Peyer's patch (tissue), 4 donors: ENCODE measurements at places on chromosomes 12 and 14. TPM values are rescaled to one million over a fixed set of nuclear protein-coding genes. Genes with fewer than 3 reads are reported as not detected.

Gene KRT79
- total RNA-seq = not detected

Gene EIF5
- 176 TPM for total RNA-seq

Gene CFAP54
- total RNA-seq = not detected

Gene SERPINA4
- not detected for total RNA-seq

Gene DPY19L2
- total RNA-seq = 0.35 TPM

Gene ZDHHC22
- 0.57 TPM for total RNA-seq

Gene CAPS2
- total RNA-seq = 11.6 TPM

GRCh38 chr12:74482115-74482514, 55.5 kb upstream of the ATXN7L3B start:
- no peaks in the 10 kb centered on the region for H3K27me3 ChIP-seq
- H3K27ac ChIP-seq = no peak overlapping the region
- no peaks in the 10 kb centered on the region for H3K36me3 ChIP-seq
- no peaks in the 10 kb centered on the region for H3K4me1 ChIP-seq
- no peak overlapping the region for H3K4me3 ChIP-seq
- DNase-seq = no peak

DNA sequence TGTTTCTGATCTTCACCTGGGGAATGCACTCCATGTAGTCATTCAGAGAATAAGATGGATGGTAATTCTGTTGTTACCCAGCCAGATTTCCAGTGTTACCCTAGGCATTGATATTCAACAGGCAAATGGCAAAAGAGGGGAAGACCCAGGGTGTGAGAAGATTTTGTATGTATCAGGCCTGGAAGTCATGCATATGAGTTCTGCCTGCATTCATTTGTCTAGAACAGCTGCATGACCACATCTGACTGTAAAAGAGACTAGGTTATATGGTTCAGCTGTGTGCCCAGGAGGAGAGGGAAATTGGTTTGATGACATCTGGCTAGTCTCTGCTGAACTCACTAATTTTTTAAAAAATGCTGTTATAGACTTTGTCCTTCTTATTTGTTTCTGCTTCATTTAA, 224.9 kb downstream of the NAV3 start:
- H3K27ac ChIP-seq = no peak overlapping the region
- no peaks in the 10 kb centered on the region for H3K27me3 ChIP-seq
- no peaks in the 10 kb centered on the region for H3K4me1 ChIP-seq

DNA sequence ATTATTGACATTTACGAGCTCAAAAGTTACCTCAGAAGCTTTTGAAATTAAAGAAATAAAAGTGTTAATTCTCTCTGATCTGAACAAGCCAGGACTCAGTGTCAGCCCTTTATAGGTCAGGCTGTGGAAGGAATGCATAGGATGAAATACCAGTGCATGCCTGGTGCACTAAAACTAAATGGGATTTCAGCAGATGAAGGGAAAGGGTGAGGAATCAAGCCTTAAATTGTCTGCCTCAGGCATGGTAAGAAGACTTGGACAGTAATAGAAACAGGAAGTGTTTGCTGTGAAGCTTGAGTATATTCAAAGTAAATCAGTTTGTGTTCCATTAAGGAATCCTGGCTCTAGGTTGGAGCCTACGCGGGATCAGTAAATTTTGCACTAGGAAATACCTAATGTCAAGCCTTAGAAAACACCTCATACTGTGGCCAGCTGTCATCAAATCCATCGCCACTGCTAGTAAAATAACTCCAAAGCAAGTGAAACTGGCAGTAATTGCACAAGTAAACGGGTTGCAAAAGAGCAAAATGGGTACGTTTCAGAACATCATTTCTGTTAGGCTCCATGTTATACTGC, 76.3 kb downstream of the PDE3A start:
- no peaks in the 10 kb centered on the region for H3K27me3 ChIP-seq
- no peak overlapping the region for H3K4me3 ChIP-seq
- H3K36me3 ChIP-seq = no peaks in the 10 kb centered on the region
- DNase-seq = no peak

- no peaks in the 10 kb centered on the region for H3K4me1 ChIP-seq
- DNase-seq = no peak
- H3K4me3 ChIP-seq = no peak overlapping the region
- no peak overlapping the region for H3K27ac ChIP-seq
Observed at GRCh38 chr12:124240493-124240892, 54.4 kb upstream of the RFLNA start.

- no peaks in the 10 kb centered on the region for H3K27me3 ChIP-seq
- no peak overlapping the region for H3K27ac ChIP-seq
- no peaks in the 10 kb centered on the region for H3K4me1 ChIP-seq
- no peaks in the 10 kb centered on the region for H3K36me3 ChIP-seq
- peak overlapping the region; percentile 66 for H3K4me3 ChIP-seq
- DNase-seq = no peak
Observed at GRCh38 chr14:52551205-52551604, 1.1 kb downstream of the TXNDC16 start.

DNA sequence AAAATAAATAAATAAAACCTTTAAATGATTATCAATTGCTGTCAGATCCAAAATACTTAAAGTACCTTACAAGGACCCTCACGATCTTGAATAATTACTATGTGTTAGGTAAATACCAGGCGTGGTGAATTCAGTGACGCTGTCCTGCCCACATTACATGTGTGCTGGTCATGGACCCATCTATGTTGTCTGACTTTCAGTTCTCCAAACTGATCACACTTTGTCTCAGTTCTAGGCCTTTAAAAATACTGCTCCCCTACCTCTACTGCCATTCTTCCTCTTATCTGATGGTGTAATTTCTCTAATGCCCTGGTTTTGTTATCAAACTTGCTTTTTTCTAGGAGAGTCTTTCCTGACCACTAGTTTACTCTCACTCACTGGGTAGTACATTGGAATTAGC, 520.7 kb downstream of the TRHDE start:
- no peak overlapping the region for H3K4me3 ChIP-seq
- H3K4me1 ChIP-seq = no peaks in the 10 kb centered on the region
- no peak for DNase-seq
- H3K36me3 ChIP-seq = no peaks in the 10 kb centered on the region
- H3K27me3 ChIP-seq = no peaks in the 10 kb centered on the region

DNA sequence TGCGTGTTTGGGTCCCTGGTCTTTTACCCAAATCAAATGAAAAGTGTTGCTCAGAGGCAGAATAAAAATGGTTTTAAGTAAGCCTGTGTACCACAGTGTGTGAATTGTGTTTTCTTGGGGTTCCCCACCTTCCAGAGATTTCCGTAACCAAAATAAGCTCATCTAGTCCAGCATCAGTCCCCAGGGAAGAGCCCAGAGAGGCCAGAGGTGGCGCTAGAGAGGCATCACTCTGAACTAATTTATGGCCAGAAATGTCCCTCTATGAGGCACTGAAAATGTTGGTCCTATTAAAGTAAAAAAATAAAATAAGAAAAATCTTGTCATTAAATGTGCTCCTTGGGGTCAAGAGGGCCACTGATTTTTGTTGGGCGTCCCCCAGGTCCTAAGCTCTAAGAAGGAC, 24.9 kb upstream of the PRKAB1 start:
- no peaks in the 10 kb centered on the region for H3K4me1 ChIP-seq
- DNase-seq = no peak
- no peaks in the 10 kb centered on the region for H3K27me3 ChIP-seq
- no peak overlapping the region for H3K27ac ChIP-seq

DNA sequence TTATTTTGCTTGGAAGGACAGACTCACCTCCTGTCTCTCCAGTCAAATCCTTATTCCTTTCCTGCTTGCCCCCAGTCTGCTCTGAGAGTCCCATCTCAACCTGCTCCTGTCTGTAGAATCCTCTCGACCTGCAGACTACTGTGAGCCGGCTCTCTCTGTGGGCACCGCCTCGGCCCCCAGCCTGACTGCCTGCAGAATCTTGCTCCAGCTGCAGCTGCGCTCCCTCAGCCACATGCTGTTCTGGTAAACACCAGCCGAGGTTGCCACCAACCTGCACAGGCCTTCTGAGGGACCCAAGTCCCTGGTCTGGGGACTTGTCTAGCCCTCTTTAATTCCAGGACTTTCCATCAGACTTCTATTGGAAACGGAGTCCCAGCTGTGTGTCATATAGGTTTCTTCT, 44.8 kb upstream of the PRMT8 start:
- H3K27ac ChIP-seq = no peak overlapping the region
- no peaks in the 10 kb centered on the region for H3K36me3 ChIP-seq
- DNase-seq = no peak
- no peak overlapping the region for H3K4me3 ChIP-seq
- no peaks in the 10 kb centered on the region for H3K27me3 ChIP-seq
- H3K4me1 ChIP-seq = no peaks in the 10 kb centered on the region

DNA sequence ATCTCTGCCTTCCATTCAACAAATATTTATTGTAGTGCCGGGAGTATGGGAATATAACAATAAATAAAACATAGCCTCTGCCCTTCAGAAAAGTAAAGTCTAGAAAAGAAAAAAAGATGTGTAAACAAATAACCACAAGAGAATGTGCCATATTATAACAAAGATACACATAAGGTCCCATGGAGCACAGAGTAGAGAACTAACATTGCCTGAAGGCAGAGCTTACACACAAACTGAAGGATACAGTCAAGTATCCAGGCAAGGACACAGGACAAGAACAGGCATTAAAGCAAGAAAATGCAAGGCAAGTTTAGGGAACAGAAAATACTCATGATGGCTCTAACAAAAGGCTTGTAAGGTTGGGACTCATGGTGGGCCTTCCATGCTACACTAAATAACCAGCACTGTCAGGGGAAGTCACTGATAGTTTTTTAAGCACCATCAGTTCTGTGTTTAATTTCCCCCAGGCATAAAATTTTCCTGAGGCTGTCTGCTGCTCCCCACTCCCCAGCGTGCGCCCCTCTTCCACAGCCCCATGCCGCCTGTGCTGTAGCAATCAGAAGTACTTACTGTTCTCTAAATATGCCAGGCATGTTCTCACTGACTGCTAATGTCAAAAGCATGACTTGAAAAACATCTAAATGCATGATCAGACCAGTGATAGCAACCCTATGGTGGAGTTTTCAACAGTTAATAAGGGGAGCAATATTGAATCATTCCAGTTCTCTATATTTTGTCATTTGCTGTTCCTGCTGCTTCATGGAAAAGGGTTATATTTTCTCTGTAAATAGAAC, 77.8 kb downstream of the ANKS1B start:
- no peak overlapping the region for H3K4me3 ChIP-seq
- no peaks in the 10 kb centered on the region for H3K36me3 ChIP-seq
- H3K27ac ChIP-seq = no peak overlapping the region
- DNase-seq = no peak

GRCh38 chr12:81461163-81461562, 298.0 kb downstream of the PPFIA2 start:
- H3K4me1 ChIP-seq = no peaks in the 10 kb centered on the region
- H3K36me3 ChIP-seq = no peaks in the 10 kb centered on the region
- H3K27ac ChIP-seq = no peak overlapping the region
- H3K27me3 ChIP-seq = no peaks in the 10 kb centered on the region

- no peak for DNase-seq
- peaks cover 16% of the 10 kb centered on the region for H3K4me1 ChIP-seq
- no peak overlapping the region for H3K4me3 ChIP-seq
- H3K27me3 ChIP-seq = no peaks in the 10 kb centered on the region
- no peaks in the 10 kb centered on the region for H3K36me3 ChIP-seq
Observed at GRCh38 chr12:57848208-57848607, 1.7 kb upstream of the CTDSP2 start.

- DNase-seq = no peak
- no peak overlapping the region for H3K27ac ChIP-seq
- H3K4me1 ChIP-seq = no peaks in the 10 kb centered on the region
- H3K36me3 ChIP-seq = no peaks in the 10 kb centered on the region
- H3K27me3 ChIP-seq = no peaks in the 10 kb centered on the region
- no peak overlapping the region for H3K4me3 ChIP-seq
Observed at GRCh38 chr14:31592122-31592521, 30.9 kb downstream of the NUBPL start.

GRCh38 chr14:61710853-61711817, 15.8 kb downstream of the HIF1A start:
- H3K27me3 ChIP-seq = no peaks in the 10 kb centered on the region
- no peak overlapping the region for H3K4me3 ChIP-seq
- no peak overlapping the region for H3K27ac ChIP-seq
- peaks cover 12% of the 10 kb centered on the region for H3K4me1 ChIP-seq

DNA sequence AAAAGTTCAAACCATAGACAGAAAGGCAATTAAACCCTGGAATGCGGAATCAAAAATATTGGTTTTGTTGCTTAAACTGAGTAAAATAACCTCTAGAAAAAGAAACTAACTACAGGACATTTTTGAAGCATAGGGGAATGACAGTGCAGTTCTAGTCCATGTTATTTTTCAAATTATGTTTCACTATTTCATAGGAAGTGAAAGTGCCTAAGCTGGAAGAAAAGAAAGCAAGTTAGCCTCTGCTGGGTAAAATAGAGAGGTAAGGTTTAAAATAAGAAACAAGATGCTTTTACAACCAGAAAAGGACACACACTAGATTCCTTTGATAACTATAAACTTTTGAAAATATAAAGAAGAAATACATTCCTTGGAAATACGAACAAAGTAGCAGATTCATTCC, 1.1 kb downstream of the CLECL1 start:
- peak overlapping the region; percentile 69 for H3K27ac ChIP-seq
- DNase-seq = no peak
- H3K4me3 ChIP-seq = no peak overlapping the region
- H3K4me1 ChIP-seq = no peaks in the 10 kb centered on the region

DNA sequence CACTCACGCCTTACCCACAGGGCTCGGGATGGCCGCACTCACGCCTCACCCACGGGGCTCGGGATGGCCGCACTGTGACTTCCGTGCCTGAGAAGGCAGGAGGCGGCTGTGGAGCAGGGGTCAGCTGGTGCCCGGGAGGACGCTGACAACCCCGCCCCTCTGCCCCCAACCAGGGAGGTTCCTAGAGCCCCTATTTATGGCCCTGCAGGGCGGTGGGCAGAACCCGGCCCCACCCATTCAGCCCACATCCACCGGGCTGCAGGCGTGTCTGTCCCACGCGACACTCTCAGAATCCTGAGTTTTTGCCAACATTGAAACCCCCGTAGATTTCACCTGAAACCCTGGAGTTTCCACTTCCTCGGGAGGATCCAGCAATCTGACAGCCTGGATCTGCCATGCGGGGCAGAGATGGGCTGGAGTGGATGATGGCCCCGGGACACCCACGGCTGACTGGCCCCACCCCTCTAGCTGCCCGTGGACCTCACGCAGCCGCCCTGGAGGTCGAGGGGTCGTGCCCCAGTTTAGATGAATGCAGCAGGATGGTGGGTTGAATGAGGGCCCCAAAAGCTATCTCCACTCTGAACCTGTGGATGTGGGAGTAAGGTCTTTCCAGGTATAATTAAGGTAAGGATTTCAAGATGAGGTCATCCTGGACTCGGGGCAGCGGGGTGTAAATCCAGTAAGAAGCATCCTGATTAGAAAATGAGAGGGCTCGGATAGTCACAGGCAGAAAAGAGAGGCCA, 20.4 kb downstream of the GALNT9 start:
- no peak overlapping the region for H3K27ac ChIP-seq
- DNase-seq = no peak
- H3K36me3 ChIP-seq = no peaks in the 10 kb centered on the region
- no peak overlapping the region for H3K4me3 ChIP-seq
- H3K4me1 ChIP-seq = no peaks in the 10 kb centered on the region
